Epithelial cell of prostate (primary cell): ENCODE measurements at places on chromosomes 2 and 18.

- no peak for DNase-seq
Observed at GRCh38 chr2:133167990-133168389, 400.3 kb downstream of the NCKAP5 start.

DNA sequence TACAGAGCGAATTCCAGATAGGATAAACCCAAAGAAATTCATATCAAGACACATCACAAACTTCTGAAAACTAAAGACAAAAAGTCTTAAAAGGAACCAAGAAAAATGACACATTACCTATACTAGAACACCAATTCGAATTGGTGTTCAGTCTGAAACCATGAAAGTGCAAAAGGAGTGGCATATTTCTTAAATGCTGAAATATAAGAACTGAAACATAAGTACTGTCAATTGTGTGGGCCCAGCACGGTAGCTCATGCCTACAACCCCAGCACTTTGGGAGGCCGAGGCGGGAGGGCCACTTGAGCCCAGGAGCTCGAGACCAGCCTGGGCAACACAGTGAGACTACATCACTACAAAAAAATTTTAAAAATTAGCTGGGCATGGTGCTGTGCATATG, 43.4 kb downstream of the TMEM131 start:
- no peak for DNase-seq

GRCh38 chr2:75559680-75560021, 1.1 kb downstream of the EVA1A start:
- no peak for DNase-seq

- no peak for DNase-seq
Observed at GRCh38 chr18:79042276-79042675, 26.9 kb upstream of the ATP9B start.

DNA sequence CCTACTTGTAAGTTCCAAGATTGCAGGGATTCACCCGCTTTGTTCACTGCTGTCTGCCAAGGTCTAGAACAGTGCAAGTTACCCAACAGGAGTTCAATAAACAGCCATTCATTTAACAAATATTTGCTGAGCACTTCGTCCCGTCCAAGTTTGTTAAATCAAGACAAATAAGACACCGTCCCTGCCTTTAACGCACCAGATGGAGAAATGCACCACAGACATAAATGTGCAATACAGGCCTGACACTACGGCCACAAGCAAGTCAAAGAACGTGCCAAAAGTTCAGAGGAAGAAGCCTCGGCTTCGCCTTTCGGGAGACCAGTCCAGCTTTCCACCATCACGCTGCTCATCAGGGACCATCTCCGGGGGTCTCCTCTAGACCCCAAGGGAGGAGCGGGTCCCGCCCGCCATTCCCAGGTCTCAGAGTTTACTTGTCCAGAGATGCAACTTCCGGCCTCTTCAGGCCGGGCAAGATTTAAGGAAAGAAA, 429 bp downstream of the C2orf76 start:
- no peak for DNase-seq

DNA sequence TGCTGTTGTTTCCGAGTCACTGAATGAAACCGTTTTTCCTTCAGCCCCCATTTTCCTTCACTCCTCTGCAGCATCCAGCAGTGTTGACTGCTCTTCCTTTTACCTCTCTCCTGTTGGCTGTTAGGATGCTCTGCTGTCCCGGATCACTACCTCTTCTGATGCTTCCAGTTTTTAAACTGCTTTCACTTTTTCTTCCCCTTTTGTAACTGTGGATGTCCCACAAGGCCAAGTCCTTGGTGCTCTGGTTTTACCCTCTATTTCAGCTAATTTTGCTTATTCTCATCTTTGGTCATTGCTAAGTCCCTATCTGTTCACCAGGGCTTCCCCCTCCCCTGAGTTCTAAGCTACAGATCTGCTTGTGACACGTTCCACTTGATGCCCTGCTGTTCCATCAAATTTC, 39.4 kb upstream of the MAP4K3 start:
- no peak for DNase-seq

GRCh38 chr2:61759718-61760117, 94.1 kb downstream of the FAM161A start:
- DNase-seq = peak; percentile 26

GRCh38 chr2:23414871-23415270, 29.9 kb downstream of the KLHL29 start:
- no peak for DNase-seq

GRCh38 chr18:27723168-27723567, 453.8 kb downstream of the CDH2 start:
- no peak for DNase-seq

- DNase-seq = no peak
Observed at GRCh38 chr2:5590886-5591285, 101.3 kb upstream of the SOX11 start.

GRCh38 chr18:75790796-75791195, 363.3 kb upstream of the SMIM21 start:
- DNase-seq = no peak

GRCh38 chr2:224796695-224797305, 80.6 kb upstream of the CCDC195 start:
- DNase-seq = no peak

DNA sequence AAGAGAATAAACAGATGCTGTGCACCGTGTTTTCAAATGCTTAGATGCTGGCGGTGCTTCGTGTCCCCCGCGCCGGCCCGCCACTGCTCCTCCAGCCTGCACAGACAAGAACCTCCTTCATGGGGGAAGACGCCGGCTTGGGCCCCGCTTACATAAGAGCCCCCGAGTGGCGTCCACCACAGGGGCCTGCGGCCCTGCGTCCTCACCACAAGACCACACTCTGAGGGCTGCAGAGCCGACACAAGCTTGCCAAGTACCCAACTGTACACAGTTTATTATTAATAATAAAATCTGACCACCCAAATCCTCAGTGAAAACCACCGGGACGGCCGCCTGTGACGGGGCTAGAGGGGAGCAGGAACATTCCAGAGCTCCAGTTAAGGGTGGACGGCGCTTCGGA, 232.2 kb downstream of the HDAC4 start:
- DNase-seq = no peak

DNA sequence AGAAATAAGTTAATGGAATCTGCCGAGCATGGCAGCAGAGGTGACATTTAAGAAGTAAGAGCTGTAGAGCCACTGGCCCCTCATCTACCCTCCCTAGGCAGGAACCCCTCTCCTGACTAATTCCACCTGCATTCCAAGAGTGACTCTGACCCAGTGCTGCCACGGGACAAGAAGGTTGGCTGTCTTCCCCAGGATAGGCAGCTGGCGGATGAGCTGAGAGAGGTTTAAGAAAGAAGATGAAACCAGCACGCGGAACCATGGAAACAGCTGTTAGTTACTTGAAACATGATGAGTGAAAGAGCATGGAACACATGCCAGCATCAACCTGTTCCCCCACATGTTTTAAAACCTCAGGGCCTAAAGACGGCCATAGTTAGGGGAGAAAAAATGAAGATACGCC, 74.1 kb downstream of the RND3 start:
- DNase-seq = no peak

- DNase-seq = no peak
Observed at GRCh38 chr2:240557808-240558207, at the start of gene ANKMY1. Gene ANKMY1 (minus strand): TSS chr2:240557988. CDS start chr2:240557335, 653 bp downstream.

DNA sequence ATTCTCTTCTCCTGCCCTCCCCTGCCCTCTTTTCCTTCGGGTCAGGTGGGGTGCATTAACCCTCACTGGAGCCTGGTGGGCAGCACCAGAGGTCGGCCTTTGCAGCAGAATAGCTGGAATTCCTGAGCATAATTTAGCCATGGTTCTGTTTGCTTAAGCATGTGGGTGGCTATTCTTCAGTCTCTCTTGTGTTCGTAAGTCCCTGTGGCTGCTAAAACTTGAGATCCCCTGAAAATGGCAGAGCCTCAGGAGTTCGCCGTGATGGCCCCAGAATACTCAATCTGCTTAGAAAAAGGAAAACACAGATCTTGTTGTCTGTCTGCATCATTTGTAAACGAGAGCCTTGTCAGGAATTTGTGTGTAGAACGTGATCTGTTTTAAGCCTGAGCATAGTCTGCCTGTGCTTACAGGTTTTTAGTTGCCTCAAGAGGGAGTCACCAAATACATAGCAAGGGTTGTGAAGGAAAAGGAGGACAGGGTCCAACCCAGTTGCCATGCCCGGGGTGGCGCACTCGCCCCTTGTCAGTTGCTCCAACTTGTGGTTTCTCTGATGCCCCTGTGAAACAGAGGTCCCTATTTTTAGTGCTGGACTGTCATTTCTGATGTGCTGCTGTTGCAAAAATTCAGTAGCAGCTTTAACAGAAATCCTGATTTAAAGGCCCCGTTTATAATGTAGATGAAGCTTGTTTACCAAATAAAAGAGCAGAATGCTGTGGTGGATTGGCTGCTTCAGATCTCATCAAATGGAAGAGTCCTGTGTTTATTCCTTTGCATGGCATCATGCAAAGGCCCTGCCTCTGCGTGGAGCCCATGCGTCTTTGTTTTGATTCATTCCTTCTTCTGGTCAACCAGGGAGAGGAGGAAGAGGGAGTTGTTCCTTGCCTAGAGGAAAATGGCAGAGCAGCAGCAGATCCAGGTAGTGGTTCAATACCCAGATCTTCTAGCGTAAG, 74.8 kb downstream of the WDSUB1 start:
- DNase-seq = no peak

DNA sequence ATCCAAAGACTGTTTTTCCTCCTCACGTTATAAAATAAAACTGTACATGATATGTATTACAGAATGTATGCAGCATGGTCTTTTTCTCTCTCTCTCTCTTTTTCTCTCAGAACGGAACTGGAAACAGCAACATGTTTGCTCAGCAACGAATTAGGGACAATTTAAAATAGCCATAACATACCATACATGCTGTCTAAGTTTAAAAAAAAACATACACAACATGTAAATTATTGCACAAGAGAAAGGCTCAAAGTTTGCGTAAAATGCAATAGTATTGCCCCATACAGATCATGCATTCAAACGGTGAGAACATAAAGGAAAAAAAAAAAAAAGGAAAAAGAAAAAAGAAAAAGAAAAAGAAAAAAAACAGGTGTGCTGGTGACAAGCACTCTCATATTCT, 93.6 kb downstream of the BCL11A start:
- no peak for DNase-seq

DNA sequence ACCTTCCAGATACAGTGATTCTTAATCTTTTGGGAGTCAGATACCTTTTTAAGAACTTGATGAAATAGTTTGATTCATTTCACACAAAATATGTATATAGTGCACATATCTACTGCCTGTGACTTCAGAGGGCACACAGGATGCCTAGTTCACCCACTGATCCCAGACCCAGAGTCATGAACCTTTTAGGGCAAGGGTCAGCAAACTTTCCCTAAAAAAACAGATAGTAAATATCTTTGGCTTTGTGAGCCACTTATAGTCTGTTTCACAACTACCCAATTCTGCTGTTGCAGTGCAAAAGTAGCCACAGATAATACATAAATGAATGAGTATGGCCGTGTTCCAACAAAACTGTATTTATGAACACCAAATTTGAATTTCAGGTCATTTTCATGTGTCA, 124.9 kb downstream of the ANKRD44 start:
- DNase-seq = no peak

GRCh38 chr18:3599195-3599594, 149.2 kb downstream of the TGIF1 start:
- no peak for DNase-seq

DNA sequence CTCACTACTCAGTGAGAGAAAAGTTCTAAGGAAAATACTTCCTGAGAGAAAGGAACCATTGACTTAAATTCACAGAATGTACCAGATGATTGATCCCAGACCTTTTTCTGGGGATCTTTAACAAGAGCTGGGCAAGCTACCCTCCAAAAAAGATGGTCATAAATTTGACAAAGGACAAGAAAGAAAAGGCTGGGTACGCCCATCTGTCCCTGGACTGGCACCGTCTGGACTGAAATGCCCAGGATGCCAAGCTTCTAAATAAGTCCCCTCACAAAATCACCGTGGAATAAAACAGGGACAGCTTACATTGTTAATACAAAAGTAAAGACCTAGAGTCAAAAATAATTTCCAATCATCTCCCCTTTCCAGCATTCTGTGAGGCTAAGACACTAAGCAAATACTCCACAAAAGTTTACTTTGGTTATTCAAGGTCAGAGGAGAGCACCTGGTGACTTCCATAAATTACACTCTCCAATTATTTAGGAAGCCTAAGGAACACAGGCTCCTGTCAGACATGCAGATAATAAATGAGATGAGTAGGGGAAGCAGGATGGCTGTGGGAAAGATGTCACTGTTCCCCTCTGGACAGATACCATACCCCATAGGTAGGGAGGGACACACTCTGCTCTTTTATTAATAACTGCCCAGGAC, 69.9 kb downstream of the UXS1 start:
- no peak for DNase-seq

DNA sequence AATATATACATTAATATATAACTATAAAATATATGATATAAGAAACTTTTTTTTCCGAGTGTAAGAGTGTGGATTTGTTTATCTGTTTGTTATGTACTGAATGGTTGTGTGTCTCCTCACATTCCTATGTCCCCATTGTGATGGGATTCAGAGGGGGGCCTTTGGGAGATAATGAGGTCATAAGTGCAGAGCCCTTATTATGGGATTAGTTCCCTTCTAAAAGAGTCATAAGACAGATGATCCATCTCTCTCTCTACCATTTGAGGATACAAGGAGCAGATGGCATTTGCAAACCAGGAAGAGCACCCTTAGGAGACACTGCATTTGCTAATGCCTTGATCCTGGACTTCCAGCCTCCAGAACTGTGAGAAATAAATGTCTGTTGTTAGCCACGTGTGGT, 30.3 kb upstream of the SAP130 start:
- DNase-seq = no peak

- DNase-seq = peak; percentile 74
Observed at GRCh38 chr2:236661061-236661761, 91.6 kb downstream of the ACKR3 start.

- no peak for DNase-seq
Observed at GRCh38 chr2:204205538-204205937, 269.0 kb downstream of the ICOS start.

DNA sequence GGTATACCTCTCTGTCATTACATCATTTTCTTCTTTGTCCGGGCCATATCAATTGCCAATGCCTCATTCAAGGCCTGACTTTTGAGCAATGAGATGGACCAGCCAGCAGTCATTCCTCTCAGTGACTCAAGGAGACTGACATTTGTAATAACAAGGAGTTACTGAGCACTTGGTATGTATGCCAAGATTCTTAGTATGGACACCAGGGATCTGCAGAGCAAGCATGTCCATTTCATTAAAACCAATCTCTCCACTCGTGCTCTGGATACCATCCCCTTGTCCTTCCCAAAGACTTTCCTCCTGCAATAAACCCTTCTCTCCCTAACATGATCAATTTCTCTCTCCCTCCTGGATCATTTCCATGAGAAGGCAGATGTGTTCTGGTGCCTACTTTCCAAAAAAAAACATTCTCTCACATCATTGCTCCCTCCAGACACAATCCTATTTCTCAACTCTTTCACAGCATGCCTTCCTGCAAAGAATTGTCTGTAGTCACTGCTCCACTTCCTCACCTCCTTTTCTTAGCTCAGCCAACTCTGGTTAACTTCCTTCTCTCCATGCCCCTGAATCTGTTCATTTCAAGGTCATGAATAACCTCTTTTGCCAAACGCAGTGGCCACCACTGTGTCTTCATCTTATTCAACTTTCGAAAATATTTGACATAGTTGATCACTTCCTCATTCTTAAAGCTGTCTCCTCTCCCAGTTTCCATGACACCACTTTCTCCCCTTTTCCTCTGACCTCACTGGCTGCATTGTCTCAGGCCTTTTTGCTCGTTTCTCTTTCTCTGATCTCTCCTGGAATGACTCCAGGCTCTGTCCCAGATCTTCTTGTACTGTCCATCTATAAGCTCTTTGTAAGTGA, 102.8 kb upstream of the CYP1B1 start:
- DNase-seq = no peak

GRCh38 chr2:98269830-98270229, 76.4 kb upstream of the CNGA3 start:
- DNase-seq = no peak

GRCh38 chr2:101740555-101740964, 43.1 kb downstream of the MAP4K4 start:
- no peak for DNase-seq
